ENCODE measurements at places on chromosomes 11 and 22.

GRCh38 chr22:44204739-44205515 lies 24.2 kb downstream of the PARVG start:
- no peak for DNase-seq

GRCh38 chr11:45899448-45900174 lies 7.5 kb downstream of the FREY1 start:
- DNase-seq = peak; percentile 59

- DNase-seq = no peak
Measured at GRCh38 chr11:21965221-21965620, 227.7 kb upstream of the ANO5 start.

- peak; percentile 68 for DNase-seq
Measured at GRCh38 chr22:40666151-40666848, 13.0 kb upstream of the MCHR1 start.

DNA sequence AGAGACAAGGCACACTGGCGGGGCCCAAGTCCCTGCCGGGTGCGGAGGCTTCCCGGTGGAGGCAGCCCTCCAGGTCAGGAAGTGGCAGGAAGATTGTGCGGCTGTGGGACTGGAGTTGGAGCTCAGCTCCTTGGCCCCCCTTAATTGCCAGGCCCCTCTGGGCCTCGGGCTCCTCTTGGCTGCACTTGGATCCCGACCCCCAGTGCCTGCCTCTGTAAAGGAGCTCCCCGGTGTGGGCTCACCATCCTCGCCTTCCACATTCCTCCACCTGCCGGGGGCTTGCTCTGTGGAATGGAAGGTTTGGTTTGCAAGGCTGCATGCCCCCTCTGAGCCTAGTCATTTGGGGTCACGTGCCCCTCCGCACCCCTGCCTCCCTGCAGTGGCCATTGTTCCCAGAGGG lies 38.1 kb upstream of the COMT start:
- no peak for DNase-seq

DNA sequence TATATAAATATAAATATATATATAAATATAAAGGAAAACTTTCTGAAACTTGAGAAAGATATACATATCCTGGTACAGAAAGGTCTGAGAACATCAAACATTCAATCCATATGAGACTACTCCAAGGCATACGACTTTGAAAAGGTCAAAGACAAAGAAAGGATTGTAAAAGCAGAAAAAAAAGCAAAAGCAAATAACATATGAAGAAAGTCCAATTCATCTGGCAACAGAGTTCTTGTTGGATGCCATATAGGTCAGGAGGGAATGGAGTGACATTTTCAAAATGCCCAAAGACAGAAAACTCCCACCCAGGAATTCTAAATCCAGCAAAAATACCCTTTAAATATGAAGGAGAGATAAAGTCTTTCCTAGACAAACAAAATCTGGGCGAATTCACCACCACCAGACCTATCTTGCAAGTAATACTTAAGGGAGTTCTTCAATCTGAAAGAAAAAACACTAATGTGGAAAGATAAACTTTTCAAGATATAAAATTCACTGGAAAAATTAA lies 42.3 kb upstream of the MRPL17 start:
- no peak for DNase-seq
